Osteoblast (primary cell): ENCODE measurements at places on chromosomes 1 and 21.

DNA sequence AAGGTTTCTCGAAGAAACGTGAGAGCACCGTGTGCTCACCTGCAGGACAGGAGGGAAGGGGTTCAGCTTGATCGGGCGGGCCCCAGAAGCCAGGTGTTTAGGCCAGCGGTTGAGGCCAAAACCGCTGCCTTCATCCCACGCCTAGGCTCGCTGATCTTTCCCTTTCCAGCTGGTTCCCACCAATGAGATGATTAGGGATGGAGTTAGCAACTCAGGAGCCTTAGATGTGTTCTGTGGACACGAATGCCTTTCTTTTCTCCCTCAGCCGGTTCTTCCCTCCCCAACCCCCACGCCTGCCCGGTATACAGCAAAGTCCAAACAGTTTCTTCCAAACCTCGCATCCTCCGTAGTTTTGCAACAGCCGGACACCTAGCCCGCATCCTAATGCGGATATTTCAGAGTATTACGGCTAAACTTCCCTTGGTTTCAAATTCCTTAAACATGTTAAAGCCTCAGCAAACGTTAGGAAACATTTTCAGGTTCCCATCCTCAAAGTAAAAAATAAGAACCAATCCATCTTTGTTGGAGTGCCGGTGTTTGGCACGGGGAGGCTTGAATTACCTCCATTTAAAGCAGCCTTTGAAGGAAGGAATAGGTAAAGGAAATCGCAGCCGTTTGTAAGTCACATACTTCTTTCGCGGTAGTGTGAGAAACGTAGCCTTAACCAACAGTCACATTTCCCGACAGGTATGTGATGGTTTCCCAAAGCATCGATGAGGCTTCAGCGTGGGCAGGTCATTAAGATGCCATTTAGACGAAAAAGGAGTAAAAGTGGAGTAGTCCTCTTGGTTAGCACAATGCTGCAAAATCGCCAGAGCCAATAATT, 1.1 kb downstream of the LRRC8C start:
- peak; percentile 91 for DNase-seq

- no peak for DNase-seq
These were observed 154.5 kb downstream of the DENND1B start for GRCh38 chr1:197620714-197621163.

- DNase-seq: peak; percentile 65
These were observed 6.8 kb downstream of the GJC2 start for GRCh38 chr1:228156515-228156881.

DNA sequence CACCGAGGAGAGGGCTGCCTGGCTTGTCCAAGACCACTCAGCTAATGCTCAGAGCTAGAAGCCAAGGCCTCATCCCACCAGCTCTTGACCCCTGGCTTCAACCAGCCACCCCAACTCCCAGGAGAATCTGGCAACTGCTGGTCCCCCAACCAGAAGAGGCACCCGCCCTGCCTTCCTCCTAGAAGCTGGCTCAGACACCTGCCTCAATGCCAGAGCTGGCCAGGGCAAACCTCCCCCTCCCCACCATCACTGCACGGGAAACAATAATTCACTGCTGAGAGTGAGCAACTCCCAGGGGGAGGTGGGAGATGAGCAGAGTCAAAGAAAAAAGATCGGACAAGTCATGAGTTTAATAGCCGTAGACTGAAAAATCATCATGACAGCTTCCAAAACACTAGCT, 3.3 kb downstream of the CHD5 start:
- DNase-seq: peak; percentile 67

DNA sequence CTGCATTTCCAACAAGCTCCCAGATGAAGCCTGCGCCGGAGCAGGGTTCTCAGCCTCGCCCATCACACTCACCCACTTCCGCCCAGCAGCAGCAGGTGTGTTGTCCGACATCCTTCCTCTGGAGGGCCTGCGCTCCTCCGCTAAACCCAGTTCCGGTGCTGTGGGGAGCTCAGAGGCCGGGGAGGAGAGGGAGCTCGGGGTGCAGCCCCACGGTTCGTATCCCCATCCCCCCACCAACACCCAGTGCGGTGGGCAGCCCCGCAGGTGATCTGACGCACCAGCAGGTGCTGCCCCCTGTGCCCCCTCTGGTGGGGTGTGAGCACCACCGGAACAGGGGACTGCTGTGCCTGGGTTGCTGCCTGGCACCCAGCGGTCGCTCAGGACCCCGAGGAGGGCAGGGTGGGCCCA, 3.4 kb upstream of the PEX10 start:
- DNase-seq: no peak

DNA sequence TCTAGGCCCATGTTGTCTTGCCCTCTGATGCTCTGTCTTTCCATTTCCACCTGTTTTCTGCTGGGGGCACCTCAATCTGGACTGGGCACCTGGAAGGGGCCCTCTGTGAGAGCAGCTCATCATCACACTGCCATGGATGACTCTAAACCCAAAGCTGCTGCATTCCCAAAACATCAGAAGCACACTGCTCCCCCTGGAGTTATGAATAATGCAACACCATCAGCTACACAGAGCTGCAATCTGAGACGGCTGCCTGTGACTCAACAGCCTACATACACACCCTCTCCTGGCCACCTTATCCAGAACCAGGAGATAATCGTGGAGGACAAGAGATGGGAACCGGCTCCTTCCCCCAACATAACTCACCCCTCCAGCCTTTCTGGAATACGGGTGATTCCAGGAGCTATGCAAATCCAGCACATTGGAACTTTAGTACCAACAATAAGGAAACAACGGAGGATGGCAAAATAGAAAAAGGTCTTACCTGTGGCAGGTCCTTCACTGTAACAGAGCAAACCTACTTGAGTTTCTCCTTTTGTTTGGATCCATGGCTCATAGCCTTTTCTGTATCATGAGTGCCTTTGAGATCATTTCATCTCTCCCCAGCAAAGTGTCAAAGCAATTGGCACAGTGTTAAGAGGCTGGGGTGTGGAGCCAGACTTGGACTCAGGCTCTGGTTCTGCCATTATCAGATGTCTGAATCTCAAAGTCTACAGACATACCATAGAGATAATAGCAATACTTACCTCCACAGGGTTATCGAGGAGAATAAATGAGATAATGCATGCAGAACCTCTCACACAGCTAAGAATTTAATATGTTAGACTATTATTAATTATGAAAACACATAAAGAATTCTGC, 29.3 kb downstream of the AK2 start:
- DNase-seq: peak; percentile 93

DNA sequence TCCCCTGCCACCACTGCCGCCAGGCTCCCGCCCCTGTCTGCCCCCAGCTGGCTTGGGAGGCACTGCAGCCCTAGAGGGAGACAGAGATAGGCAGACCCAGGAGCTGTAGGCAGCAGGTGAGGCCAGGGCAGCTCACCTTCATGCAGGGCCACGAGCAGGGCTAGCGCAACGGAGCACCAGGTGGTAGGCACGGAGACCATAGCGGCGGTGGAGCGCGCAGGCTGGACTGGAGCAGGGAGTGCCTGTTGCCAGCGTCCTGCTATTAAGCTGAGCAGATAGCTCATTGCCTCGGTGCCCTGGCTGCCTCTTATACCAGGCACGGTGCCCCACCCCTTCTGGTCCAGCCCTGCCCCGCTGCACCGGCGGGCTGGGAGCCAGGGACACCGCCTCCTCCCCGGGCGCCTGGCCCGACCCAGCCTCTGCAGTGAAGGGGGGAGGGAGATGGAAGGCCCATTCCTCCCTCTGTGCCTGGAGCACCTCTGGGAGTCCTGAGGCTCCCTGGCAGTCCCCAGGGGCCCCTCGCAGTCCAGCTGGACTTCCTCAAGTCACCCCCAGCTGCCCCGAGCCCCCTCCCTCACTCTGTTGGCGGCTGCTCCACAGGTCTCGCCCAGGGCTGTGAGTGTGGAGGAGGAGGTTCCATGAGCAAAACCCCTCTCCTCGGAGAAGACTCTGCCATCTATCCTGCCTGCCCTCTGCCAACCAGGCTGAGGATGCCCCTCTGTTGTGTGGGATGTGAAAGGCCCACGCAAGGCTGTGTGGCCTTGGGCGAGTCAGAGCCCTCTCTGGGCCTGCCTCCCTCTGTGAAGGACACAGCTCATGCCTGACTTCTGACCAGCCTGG, at the start of gene EDN2:
Gene EDN2 (minus strand): TSS at position 282 of the 840 bp plus-strand sequence. CDS start 82 bp downstream, at position 200.
- peak; percentile 79 for DNase-seq

GRCh38 chr1:208209286-208209685, 34.9 kb downstream of the PLXNA2 start:
- DNase-seq: no peak

DNA sequence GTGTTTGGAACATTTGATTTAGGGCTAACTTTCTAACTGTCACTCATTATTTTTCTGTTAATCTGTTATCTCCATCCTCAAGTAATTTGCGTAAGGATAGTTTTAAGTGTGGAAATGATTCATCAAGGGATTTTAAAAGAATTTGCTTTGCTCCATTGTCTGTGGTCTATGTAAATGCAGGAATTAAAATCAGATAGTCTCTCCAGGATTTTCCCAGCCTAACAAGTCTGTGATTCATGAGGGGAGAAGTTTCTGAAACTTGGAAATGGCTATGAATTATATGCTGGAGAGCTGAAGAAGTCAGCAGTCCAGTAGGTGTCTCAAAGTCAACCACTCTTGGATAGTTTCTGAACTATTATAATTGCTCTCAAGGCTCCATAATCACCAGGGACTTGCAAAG, 264.5 kb downstream of the MRPL39 start:
- no peak for DNase-seq

- DNase-seq: no peak
These were observed 20.9 kb upstream of the SH3BGRL3 start for GRCh38 chr1:26259005-26259404.

DNA sequence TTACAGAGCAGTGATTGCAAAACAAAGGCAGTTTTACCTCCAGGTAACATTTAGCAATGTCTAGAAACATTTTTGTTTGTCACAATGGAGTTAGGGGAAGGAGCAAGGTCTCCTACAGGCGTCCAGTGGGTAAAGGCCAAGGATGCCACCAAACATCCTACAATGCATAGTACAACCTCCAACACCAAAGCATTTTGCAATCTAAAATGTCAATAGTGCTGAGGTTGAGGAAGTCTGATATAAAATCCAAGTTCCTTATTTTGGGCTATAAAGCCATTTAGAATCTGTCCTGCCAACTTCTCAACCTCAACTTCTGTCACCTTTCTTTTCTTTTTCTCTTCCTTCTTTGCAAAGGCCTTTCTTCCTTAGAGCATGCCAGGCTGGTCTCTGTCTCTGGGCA, 111.2 kb downstream of the FASLG start:
- DNase-seq: no peak

- peak; percentile 94 for DNase-seq
These were observed 82.3 kb downstream of the ITPKB start for GRCh38 chr1:226656601-226657277.

- DNase-seq: peak; percentile 32
These were observed 5.2 kb downstream of the RCC1 start for GRCh38 chr1:28510970-28511440.

DNA sequence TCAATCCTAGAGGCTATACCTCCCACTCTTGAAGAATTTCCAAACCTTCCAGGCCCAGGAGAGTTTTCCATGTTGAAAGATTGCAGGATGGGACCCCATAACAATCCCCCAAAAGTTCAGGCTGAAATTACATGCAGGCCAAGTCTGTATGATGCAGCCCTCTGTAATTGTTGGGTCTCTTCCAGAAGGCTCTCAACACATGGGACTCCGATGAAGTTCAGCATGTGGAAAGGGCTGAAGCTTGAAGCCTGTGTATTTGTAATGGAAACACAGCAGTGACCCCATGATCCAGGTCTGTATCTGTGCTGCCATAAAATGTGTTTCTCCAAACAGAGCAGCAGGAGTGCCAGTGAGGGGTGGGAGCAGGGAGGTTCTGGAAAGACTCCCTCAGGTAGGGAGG, 202.5 kb upstream of the LYPLAL1 start:
- no peak for DNase-seq

- DNase-seq: no peak
These were observed 117.8 kb downstream of the GLIS1 start for GRCh38 chr1:53621144-53621543.

DNA sequence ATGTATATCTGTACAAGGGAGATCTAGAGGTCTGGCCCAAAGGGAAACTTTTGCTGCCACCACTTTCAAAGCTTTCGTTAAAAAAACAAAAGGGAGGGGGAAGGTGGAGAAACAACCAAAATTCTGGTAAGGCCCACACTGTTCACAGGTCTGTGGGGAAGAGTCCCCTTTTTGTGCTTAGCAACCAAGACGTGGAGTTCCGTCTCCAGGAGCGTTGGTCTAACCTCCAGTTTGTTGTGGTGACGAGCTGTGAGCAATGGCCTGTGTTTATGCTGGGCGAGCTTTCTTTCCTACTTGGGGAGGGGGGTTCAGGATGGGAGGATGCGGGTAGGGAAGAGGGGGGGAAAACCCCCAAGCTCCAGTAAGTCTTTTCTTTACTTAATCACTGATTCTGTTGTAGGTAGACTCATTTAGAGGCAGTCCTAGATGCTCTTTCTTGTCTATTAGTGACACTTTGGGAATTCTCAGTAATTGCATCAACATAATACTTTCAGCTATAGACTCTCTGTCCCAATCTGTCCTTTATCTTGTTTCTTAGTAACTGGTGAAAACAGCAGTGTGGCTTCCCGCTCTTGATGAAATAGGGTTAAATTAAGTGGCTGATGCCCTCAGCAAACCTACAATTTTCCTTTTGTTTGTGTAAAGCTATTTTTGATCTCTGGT, 1.5 kb downstream of the HIPK1 start:
- DNase-seq: peak; percentile 85

GRCh38 chr21:42711667-42712066, 58.2 kb downstream of the PDE9A start:
- peak; percentile 30 for DNase-seq

- DNase-seq: no peak
These were observed 9.9 kb upstream of the ETV3 start for GRCh38 chr1:157147906-157148700.

DNA sequence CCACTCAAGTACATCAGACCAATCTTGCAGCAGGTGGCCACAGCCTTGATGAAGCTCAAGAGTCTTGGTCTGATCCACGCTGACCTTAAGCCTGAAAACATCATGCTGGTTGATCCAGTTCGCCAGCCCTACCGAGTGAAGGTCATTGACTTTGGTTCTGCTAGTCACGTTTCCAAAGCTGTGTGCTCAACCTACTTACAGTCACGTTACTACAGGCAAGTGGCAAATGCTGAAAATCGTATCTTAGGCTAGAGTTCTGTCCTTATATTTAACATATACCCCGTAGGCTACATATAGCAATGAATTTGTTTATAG, 12.1 kb downstream of the HIPK1 start:
- no peak for DNase-seq

DNA sequence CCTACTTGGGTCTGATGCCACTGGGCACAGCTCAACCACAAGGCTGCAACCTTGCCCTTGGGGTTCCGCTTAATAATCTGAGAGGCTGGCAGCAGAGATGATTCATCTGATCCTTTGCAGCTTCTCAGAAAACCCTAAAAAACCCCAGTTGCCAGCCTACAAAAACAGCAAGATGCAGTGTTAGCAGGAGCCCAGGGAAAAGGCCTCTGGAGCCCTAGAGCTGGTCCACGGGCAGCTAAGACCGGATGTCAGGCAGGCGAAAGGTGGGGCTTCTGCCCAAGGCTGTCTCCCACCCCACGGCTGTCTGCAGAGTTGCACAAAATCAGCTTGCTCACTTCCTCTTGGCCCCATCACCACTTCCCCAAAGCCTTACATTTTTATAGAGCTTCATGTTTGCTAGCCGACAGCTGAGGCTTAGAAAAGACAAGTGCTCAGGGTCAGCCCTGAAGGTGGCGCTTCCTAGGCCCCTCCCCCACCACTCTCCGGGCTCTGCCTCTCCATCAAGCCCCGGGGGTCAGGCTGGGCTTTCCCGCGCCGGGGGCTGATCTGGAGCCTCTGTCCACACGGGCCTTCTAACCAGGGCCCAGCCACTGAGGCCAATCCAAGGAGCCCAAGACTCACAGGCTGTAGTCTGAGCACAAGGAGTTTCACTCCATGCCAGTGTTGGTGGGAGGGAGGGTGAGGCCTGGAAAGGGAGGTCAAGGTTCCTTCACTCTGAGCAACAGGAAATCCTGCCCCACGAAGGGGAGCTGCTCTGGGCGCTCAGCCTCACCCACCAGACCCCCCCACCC, 4.2 kb upstream of the ADORA3 start:
- DNase-seq: peak; percentile 82
